Breast epithelium (tissue), 4 donors: ENCODE measurements at places on chromosomes 5 and 9. TPM values are rescaled to one million over a fixed set of nuclear protein-coding genes. Genes with fewer than 3 reads are reported as not detected.

DNA sequence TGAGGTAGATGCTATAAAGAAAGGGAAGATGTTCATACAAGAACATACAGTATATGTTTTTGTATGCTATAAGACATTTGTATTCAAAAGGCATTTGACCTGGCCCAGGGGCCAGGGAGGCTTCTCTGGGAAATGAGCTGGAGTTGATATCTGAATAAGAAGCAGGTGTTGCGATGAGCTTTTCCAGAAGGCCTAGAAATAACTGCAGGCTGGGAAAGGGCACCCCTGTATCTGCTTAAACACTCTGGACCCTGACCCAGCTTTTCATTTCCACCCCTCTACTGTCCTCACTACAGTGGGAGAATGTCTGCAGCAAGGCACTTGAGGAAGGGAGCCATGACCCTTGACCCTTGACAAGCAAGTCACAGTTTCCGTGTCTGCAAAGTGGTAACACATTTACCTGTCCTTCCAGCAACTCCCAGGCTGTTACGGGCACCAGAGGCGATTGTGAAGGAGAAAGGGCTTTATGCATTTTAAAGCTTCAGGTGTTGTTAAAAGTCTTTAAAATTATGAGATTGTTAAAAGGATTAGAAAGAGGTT is 88.2 kb upstream of the PANK3 start:
- no peaks in the 10 kb centered on the region for H3K4me1 ChIP-seq
- H3K27me3 ChIP-seq: no peaks in the 10 kb centered on the region
- DNase-seq: no peak
- H3K4me3 ChIP-seq: no peak overlapping the region
- H3K27ac ChIP-seq: no peak overlapping the region
- H3K36me3 ChIP-seq: no peaks in the 10 kb centered on the region

DNA sequence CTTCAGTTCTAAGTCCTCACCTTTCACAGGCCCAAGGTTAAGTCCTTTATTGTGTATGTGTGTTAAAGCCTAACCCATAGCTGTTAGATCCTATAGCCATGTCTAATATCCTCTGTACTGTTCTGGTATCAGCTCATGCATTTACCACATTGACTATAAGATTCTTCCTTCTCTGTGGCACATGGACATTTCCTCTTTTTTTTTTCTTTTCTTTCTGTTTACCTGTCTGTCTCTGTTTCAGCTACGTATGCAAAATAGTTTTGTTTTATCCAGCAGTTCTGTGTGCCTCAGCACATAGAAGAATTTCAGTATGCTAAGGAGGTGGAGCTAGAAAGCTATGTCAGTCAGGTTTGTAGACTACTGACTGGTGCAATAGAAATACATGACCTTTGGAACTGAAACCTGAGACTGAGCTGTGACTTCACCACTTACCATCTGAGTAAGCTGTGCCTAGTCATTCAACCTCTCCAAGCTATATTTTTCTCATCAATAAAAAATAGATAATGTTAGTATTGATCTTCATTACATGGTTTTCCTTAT is 155.6 kb upstream of the VLDLR start:
- H3K27ac ChIP-seq: no peak overlapping the region
- DNase-seq: no peak
- H3K27me3 ChIP-seq: no peaks in the 10 kb centered on the region
- H3K4me1 ChIP-seq: no peaks in the 10 kb centered on the region

DNA sequence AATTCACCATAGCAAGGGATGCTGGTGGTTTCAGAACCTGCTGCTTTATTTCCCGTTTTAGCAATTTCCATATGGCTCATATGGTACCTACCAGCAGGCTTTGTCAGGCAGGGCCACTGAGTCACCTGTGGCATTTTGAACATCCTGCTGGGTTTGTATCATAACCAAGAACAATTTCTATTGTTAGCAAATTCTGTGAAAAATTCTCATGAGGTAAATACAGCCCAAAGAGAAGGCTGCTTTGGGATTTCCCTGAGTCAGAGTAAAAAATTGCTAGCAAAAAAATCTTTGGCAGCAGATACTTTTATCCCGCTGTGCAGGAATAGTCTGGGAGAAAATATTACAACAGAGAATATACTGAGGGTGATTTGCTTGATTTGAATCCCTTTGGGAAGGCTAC is 52.7 kb downstream of the PRR16 start:
- H3K36me3 ChIP-seq: no peaks in the 10 kb centered on the region
- DNase-seq: no peak

GRCh38 chr9:93829271-93830011 is 125.7 kb downstream of the BARX1 start:
- no peaks in the 10 kb centered on the region for H3K4me1 ChIP-seq
- DNase-seq: no peak
- no peaks in the 10 kb centered on the region for H3K36me3 ChIP-seq
- no peak overlapping the region for H3K4me3 ChIP-seq
- H3K27me3 ChIP-seq: no peaks in the 10 kb centered on the region

DNA sequence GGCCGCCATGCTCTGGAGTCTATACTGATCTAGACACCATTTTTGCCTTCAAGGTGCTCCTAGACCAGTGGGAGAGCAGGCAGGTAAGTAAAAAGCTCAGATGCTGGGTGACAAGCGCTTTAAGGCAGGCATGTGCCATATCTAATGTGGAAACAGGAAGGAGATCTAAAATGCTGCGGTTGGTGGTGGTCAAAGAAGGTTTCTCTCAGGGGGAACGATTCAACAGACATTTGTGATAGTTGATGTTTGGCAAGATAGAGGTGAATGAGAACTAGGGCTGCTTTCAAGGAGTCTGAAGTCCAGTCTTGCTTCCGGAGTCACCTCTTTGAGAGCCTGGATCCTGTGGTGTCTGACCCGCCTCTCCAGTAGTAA is 146.2 kb upstream of the KLF4 start:
- no peaks in the 10 kb centered on the region for H3K36me3 ChIP-seq
- no peaks in the 10 kb centered on the region for H3K4me1 ChIP-seq
- H3K4me3 ChIP-seq: no peak overlapping the region
- no peak for DNase-seq
- H3K27ac ChIP-seq: no peak overlapping the region

DNA sequence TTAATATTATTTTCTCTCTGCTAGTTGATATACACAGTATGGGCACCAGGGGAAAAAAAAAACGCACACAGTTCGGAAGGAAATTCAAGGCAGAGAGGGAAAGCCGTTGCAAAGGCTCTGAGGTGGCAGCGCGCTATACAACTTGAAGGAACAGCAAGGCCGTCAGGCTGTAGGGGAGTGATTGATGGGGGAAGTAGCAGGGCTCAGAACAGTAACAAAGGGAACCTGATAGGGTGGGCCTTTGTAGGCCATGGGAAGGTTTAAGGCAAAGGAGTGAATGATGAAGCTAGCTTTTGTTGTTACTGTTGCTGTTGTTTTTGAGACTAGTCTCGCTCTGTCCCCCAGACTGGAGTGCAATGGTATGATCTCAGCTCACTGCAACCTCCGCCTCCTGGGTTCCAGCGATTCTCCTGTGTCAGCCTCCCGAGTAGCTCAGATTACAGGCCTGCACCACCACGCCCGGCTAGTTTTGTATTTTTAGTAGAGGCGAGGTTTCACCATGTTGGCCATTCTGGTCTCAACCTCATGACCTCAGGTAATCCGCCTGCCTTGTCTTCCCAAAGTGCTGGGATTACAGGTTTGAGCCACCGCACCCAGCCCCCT is 27.0 kb downstream of the AQP7 start:
- H3K36me3 ChIP-seq: no peaks in the 10 kb centered on the region
- peak overlapping the region; percentile 66 for H3K27ac ChIP-seq

- H3K4me1 ChIP-seq: no peaks in the 10 kb centered on the region
- no peaks in the 10 kb centered on the region for H3K36me3 ChIP-seq
- no peaks in the 10 kb centered on the region for H3K27me3 ChIP-seq
- no peak overlapping the region for H3K4me3 ChIP-seq
Observed at GRCh38 chr5:58314356-58315210, 145.3 kb downstream of the PLK2 start.

DNA sequence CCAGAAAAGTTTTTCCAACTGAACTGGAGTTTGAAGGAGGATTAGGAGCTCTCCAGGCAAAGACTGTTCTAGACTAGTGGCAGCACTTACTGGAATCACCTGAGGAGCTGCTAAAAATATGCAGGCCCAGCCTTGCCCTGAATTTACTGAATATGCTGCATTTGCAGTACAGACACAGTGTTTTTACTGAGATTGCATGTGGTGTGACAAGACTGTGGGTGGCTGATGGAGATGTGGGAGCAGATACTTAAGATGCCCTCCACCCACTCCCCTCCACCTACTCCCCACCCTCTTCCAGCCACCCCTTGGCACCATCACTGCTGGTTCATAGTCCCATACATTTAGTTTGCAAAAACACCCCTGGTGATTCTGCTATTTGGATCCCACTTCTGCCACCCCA is 64.1 kb upstream of the HRH2 start:
- H3K27me3 ChIP-seq: no peaks in the 10 kb centered on the region
- H3K36me3 ChIP-seq: no peaks in the 10 kb centered on the region
- no peak overlapping the region for H3K27ac ChIP-seq
- no peaks in the 10 kb centered on the region for H3K4me1 ChIP-seq
- DNase-seq: no peak

DNA sequence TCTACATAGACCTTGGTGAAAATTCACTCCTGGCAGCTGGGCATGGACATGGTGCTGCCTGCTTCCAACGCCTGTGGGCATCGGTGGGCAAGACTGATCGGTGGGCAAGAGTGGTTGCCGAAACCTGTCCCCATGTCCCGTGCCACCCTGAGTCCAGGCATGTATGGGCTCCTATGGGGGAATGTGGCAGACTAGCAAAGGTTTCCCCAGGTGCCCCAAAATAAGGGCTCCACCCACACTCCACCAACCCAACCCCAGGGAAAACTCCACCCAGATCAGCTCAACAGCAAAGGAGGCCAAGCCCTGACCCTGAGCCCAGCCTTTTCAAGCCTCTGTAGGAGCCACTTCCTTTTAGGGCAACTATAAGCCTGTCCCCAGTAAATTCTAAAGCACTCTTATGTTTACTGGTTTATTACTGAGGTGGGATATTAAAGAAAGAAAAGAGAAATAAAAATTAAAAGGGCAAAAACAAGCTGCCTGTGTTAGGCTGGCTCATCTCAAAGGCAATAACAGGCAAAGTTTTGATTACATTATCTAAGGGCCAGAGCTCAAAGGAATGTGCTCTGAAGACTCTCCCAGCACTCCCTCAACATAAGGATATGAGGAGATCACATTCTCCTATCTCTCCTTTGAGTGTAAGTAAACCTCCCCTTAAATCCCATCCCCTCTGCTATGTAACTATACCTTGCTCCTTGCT is 8.9 kb upstream of the SPATA31E1 start:
- H3K4me1 ChIP-seq: no peaks in the 10 kb centered on the region
- no peak overlapping the region for H3K27ac ChIP-seq
- no peak overlapping the region for H3K4me3 ChIP-seq

GRCh38 chr9:116641292-116642059 is 45.6 kb upstream of the TRIM32 start:
- no peaks in the 10 kb centered on the region for H3K36me3 ChIP-seq
- H3K4me1 ChIP-seq: no peaks in the 10 kb centered on the region
- no peaks in the 10 kb centered on the region for H3K27me3 ChIP-seq
- no peak overlapping the region for H3K27ac ChIP-seq

DNA sequence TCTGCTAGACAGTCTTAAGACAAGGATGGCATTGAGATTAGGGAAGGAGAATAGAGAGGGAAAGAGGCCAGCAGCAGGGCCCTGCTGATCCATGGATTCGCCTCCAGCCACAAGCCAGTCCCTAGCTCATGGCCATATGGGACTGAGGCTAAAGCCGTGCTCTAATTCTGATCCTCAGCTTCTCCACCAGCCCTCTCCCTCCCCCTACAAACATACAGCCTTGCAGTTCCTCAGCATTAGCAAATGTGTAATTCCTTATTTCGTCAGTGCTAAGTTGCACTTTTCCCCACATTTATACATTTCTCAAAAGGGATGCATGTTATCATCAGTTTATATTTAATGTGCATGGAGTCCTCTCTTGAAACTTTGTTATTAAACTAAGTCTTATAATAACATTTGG is 34.8 kb downstream of the ZNF462 start:
- no peak for DNase-seq
- H3K27me3 ChIP-seq: no peaks in the 10 kb centered on the region
- no peaks in the 10 kb centered on the region for H3K4me1 ChIP-seq
- H3K4me3 ChIP-seq: no peak overlapping the region
- H3K36me3 ChIP-seq: no peaks in the 10 kb centered on the region
- peak overlapping the region; percentile 89 for H3K27ac ChIP-seq

DNA sequence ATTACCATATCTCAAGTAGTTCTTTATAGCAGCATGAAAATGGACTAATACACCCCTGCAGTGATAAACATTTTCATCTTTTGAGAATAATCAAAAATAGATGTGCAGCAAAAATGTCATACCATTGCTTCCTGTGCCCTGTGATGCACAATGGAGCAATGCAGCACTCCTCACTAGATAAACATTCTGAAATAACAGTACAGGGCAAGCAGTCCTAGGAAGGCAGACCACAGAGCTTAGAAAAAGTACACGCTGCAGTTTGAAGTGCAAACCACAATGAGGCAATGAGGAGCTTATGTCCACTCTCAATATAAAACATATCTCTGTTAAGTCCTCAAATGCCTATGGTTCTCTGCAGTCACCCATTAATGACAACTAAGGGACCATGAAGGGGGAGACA is 367.6 kb downstream of the PDE4D start:
- no peaks in the 10 kb centered on the region for H3K36me3 ChIP-seq
- H3K27me3 ChIP-seq: no peaks in the 10 kb centered on the region
- H3K4me3 ChIP-seq: no peak overlapping the region
- no peak overlapping the region for H3K27ac ChIP-seq

DNA sequence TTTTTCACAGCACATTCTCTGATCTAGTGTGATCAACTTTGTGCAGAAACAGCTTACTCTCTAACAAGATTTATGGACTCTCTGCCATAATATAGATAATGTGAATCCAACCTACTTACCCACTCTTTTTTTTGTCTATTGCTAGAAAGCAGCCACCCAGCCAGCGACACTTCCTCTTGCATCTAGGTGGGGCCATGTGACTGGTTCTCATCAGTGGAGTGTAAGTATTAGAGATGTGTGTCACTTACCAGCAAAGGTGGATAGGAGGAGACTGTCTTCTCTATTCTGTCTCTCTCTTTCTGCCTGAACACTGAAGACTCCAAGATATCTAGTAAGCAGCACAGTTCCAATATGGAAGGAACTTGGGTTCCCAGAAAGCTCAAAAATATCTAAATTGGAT is 174.8 kb downstream of the MCTP1 start:
- no peaks in the 10 kb centered on the region for H3K27me3 ChIP-seq
- no peak overlapping the region for H3K4me3 ChIP-seq
- no peak overlapping the region for H3K27ac ChIP-seq
- H3K4me1 ChIP-seq: no peaks in the 10 kb centered on the region
- no peak for DNase-seq
- peaks cover 7% of the 10 kb centered on the region for H3K36me3 ChIP-seq

- H3K27me3 ChIP-seq: no peaks in the 10 kb centered on the region
- no peak for DNase-seq
- no peaks in the 10 kb centered on the region for H3K36me3 ChIP-seq
- H3K4me3 ChIP-seq: no peak overlapping the region
- no peaks in the 10 kb centered on the region for H3K4me1 ChIP-seq
Observed at GRCh38 chr9:75429531-75430475, 341.5 kb downstream of the OSTF1 start.

The CDC25C gene
- not detected for total RNA-seq

The SLC45A2 gene
- total RNA-seq: not detected

The TLX3 gene
- not detected for total RNA-seq

The ACTL7A gene
- total RNA-seq: not detected

The MUSK gene
- not detected for total RNA-seq

The NOP16 gene
- total RNA-seq: 8.5 TPM

The OBP2B gene
- total RNA-seq: not detected
